ENCODE measurements at places on chromosomes 11 and 22.
A peak's percentile ranks its signal among the peaks of the same experiment; 100 is the strongest.

DNA sequence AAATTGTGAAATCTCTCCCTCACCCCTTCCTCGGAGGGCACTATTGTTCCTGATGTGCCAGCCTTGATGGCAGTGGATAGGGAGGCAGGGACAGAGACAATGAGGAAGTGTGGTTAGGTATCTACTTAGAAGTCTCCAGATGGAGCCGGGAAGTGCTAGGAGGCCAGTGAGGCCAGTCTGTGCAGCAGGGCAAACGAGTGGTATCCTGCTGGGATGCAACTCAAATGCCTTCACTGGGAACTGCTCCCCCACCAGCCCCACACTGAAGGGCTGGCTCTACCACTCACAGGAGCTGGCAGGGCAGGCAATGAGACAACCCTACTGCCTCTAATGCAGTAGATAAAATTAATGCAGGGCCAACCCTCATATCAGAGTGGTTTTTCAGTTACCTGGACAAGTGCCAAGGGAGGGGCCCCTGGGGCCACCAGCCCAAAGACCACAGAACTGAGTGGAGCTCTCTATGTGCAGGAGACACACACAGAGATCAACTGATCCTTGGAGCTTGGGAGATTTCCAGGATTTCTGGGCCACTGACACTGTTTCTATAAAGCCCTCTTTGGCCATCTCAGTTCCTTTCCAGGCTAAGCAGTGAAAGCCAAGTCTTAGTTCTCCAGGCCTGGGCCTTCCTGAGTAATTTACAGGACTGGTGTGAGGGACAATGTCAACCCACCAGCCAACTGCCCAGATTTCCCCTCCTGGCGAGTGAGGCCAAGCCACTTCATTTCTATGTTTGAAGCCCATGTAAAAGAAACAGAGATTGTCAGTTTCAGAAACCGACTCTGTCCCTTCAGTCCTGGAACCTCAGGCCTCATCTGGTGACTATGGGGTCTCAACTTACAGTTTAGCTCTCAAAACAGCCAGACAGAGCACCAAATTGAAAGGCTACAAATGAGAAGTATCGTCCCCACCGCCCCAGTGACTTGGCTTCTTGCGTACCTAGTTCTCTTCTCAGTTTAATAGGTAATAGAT, 4.1 kb downstream of the MIF start:
- DNase-seq = no peak

DNA sequence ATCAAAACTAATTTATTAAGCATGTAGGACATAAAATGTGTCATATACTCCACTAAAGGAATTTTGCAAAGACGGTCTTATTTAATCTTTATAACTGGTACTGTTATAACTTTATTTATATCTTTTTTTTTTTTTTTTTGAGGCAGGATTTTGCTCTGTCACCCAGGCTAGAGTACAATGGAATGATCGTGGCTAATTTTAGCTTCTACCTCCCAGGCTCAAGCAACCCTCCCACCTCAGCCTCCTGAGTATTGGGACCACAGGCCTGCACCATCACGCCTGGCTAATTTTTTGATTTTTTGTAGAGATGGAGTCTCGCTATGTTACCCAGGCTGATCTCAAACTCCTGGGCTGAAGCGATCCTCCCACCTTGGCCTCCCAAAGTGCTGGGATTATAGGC, 31.4 kb upstream of the PCF11 start:
- DNase-seq = no peak

GRCh38 chr11:8288166-8288772, 24.6 kb upstream of the LMO1 start:
- no peak for DNase-seq

GRCh38 chr22:18905540-18906409, at the start of gene DGCR6:
Gene DGCR6, plus strand, starts transcription at chr22:18906320. Its CDS starts 55 bp downstream, at chr22:18906375.
- DNase-seq = no peak

DNA sequence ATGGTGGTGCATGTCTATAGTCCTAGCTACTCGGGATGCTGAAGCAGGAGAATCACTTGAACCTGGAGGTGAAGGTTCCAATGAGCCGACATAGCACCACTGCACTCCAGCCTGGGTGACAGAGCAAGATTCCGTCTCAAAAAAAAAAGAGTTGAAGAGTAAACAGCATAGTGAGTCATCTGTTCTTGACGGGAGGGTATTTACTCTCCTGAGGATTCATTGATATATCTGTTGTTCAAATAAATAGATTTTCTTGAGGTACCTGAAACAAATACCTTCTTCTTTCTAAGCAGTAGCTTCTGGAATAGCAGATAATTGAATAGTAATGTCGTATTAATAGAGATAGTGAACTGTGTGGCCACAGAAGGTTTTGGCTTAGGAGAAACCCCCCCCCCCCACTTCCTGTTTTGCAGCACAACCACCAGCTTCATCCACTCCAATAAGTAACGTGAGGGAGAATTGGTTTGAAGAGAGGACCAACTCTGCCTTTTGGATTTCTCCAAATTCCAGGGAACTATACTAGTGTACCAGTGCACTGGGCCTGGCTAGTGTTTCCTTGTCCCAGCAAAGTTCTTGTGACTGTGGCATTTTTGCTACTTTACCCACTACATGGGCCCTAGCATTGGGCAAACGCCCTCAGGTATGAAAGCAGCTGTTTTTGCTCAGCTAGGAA, 90.0 kb downstream of the PRMT3 start:
- DNase-seq = no peak

GRCh38 chr11:7032692-7033091, 12.4 kb downstream of the NLRP14 start:
- no peak for DNase-seq

GRCh38 chr22:27636716-27637508, 164.6 kb downstream of the MN1 start:
- DNase-seq = no peak

- no peak for DNase-seq
These were observed 6.3 kb downstream of the UPB1 start for GRCh38 chr22:24501301-24502005.

DNA sequence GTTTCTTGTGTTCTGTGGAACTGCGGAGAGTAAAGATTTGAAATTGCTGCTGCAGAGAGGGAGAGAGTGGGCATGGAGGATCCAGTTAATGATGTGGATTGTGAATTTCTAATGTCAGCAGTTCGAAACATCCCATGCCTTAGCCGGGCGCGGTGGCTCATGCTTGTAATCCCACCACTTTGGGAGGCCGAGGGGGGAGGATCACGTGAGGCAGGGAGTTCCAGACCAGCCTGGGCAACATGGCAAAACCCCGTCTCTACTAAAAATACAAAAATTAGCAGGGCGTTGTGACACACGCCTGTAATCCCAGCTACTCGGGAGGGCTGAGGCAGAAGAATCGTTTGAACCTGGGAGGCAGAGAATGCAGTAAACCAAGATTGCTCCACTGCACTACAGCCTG, 1.1 kb upstream of the CAVIN3 start:
- no peak for DNase-seq

DNA sequence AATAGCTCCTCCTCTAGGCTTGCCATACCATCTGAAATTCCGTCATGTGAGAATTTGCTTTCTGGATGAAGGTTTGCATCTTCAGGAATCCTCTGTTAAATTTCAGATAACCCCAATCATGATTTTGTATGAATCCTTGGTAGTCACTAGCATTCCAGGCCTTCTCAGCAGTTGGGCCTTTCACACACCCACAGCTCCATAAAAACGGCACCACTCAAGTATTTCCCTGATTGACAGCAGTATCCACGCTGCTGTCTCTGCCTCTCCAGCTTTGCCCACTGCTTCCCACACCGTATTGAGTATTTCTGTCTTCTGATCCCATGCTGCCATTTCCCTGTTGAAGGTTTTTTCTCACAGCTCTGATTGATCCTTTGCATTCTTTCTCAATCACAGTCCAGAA, 208.7 kb upstream of the NCAM1 start:
- no peak for DNase-seq

DNA sequence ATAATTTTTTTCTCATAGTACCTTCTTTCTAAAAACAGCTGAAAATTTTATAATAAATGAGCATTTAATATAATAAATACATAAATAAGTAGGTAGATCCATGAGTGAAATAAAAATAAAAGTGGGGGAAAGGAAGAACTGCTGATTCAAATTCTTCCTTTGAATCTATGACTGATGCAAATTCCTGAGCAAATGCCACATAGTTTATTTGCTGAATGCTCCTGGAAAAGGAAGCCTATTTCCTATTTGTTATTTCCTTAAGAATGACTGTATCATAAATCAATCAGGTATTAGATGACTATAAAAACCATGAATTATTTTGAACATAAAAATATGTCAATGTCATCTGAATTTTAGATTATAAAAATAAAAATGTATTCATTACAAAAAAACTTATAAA, 16.6 kb downstream of the BTBD10 start:
- DNase-seq = no peak

- peak; percentile 43 for DNase-seq
These were observed 29.9 kb upstream of the MALAT1 start for GRCh38 chr11:65468874-65469333.

DNA sequence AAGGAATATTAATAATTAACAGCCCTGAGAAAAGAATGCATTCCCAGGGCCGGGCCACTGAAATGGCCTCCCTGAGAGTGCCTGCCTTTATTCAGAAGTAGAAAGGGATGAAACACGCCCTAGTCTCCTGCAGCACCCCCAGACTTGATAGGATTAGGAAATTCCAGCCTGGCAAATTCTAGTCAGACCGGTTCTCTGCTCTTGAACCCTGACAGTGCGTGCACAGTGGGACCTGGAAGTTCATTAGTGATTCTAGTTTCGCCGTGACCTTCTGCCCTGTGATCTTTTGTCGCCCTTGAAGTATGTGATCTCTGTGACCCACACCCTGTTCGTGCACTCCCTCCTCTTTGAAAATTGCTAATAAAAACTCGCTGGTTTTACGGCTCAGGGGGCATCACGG, 2.1 kb upstream of the GSTP1 start:
- DNase-seq = no peak

GRCh38 chr11:68965901-68966853, 14.6 kb downstream of the MRGPRD start:
- peak; percentile 35 for DNase-seq

GRCh38 chr11:71336176-71336995, 84.0 kb upstream of the SHANK2 start:
- DNase-seq = no peak

- peak; percentile 55 for DNase-seq
These were observed 683 bp downstream of the PLA2G6 start for GRCh38 chr22:38180841-38181452.

DNA sequence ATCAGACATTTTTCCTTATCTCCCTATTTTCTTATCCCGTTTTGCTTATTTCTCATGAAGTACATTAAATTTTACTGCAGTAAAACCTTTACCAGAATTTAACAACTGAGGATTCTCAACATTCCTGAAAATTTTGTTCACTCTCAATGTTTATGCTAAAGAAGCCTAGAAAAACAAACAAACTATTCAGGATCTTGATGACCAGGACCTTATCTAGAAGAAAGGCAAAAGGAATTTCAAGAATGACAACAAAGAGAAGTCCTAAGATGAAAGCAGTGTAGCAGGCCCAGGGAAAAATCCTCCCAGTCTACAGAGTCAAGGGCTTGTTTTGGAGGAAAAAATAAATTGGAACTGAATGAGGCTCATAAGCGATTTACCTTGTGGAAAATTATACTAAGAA, 283.3 kb upstream of the ARHGAP42 start:
- DNase-seq = no peak

DNA sequence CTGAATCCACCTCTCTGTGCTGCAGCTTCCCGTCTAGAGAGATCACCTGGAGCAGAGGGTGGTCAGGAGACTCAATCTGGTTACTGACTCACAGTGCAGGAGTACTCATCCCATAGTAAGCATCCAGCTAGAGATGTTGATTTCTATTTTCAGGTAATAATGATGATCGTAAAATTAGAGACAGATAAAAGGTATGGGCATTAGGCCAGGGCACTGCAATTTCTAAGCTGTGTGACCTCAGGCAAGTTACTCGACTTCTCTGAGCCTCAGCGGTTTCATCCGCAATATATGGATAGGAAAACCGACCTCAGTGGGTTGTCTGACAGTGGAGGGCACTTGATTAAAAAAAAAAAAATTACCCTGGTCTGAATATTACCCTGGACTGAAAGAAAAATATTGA, 13.8 kb upstream of the SAMM50 start:
- no peak for DNase-seq

DNA sequence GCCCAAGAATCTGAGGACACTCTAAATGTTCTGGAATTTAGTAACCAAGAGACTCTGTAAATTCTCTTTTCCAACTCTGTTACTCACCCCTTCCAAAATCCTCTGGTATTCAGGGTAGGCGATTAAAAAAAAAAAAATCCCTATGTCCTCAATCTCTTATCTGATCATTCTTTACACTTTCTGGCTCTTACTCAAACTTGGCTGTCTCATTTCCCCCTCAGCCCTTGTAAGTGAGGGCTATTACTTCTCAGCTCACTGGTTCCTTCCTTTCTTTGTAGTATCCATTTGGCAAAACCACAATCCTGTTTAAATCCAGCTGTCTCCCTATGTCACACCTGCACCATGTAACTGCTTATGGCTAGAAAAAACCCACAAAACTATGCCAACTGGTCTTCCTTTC, 12.7 kb upstream of the MSANTD2 start:
- no peak for DNase-seq

DNA sequence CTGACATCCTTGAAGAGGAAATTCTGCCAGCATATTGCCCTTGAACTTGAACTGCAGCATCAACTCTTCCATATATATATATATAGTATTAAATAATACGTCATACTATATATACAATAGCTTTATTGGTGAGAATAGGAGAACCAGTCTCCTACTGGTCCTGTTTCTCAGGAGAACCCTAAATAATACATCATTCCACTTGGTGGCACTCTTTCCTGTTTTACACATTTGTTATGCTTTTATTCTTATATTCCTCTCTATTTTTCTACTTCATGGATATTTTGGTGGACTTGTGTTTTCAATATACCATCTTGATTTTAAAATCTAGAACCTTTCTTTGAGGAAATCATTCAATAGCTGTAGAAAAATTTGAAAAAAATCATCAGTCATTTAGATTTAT, 193.3 kb downstream of the TRPC6 start:
- DNase-seq = no peak

- DNase-seq = no peak
These were observed 17.6 kb downstream of the PATZ1 start for GRCh38 chr22:31328544-31328960.

GRCh38 chr11:132126973-132127899, 756.8 kb downstream of the NTM start:
- DNase-seq = no peak

DNA sequence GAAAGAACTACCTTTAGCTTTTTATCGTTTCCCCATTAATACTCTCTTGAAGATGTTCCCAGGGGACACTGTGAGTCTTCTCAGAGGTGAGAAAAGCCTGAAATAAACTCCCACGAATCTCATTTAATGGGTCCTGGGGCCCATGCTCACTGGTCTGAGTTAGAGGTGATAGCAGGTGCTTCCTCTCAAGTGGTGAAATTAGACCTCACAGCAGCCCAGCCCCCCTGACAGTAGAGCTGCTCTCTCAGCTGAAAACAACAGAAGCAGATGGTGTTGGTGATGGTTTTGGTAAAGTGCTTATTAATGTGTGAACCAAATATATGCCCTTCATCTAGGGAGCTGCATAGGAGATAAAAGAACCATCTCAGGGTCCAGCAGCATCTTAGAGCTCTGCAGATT, 76.8 kb upstream of the VPREB1 start:
- DNase-seq = no peak

- no peak for DNase-seq
These were observed 232.6 kb downstream of the CADM1 start for GRCh38 chr11:115271643-115272042.
